ENCODE measurements at places on chromosomes 7 and 10.

- DNase-seq, result peak; percentile 20
Observed at GRCh38 chr10:103493916-103494877, 692 bp downstream of the NEURL1 start.

DNA sequence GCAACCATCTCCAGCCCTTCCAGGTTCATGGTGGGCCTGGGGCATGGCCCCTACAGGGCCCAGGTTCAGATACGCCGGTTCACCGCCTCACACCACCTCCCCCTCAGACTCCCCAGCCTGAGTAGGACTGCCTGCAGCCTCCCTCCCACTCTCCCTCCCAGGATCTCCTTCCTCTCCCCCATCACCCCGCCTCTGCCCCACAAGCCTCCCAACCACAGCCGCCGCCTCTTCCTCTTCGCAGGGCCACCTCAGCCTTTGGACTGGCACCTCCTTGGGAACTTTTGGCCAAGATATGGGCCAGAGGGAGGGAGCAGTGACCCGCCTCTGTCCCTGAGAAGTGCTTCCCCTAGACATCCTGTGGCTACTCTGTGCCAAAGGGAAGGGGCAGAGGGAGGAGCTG lies 9.3 kb downstream of the KCNIP2 start:
- no peak for DNase-seq

GRCh38 chr7:47730142-47730541 lies 148.2 kb upstream of the TNS3 start:
- no peak for DNase-seq

- DNase-seq, result no peak
Observed at GRCh38 chr10:113133497-113134115, 183.6 kb downstream of the TCF7L2 start.

GRCh38 chr10:111425459-111425858 lies 348.6 kb downstream of the ADRA2A start:
- no peak for DNase-seq

GRCh38 chr7:158827411-158828132 lies 1.7 kb downstream of the ESYT2 start:
- DNase-seq, result no peak

DNA sequence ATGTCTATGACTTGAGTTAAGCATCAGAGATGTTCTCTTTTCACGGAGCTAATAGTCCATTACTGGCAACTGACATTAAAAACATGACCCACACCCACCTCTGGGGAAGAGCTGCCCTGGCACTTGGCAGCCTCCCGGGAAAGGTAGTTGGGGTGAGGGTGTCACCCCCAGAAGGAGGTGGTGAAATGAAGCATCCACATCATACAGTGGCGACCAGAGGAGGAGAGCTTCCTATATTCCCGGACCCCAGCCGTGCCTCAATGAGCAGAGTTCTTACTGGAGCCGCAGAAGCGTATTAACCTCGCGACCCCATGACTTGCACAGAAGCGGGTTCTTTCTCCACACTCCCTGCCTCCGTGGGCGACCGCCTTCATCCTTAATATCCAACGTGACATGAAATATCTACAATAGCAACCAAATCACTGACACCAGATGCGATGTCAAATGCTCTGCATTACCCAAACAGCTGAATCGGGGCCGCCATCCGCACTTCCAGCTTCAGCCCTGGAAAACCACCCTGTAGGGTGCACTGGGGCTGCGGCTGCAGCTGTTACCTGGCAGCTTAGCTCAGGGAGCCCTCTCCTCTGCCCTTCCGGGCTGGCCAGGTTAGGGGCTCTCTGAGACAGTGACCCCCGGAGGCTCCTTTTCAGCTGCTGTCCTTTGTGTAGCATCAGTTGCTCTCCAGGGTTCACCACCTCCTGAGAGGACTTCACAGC lies 103.1 kb upstream of the PARD3 start:
- no peak for DNase-seq

DNA sequence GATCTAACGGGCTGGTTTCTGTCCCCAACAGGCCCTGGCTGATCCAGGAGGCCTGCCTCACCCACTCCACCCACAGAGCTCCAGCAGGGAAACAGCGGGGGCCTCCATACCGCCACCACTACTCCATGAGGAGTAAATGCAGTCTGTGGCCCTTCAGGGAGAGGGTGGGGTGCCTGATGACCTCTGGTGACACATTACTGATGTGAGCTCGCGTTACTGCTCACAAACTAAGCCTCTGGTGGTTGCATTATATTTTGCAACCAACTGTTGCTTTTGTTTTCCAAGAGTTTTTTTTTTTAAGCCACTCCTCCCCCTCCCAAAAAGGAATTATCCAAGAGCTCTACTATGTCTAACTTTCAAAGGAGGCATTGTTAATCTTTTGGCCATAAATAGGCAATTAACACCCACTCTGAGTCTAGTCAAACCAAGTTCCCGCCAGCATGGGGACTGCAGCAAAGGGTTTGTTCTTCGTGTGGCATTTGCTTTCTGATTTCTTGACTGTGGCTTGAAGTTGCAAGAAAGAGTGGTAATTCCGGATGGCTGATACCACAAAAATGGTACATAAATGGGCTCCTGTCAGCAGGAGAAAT lies 72.6 kb downstream of the FAM53B start:
- peak; percentile 29 for DNase-seq

- no peak for DNase-seq
Observed at GRCh38 chr10:88187472-88187871, 324.0 kb downstream of the PTEN start.

GRCh38 chr7:47508389-47509380 lies 73.2 kb downstream of the TNS3 start:
- no peak for DNase-seq

- no peak for DNase-seq
Observed at GRCh38 chr7:114422507-114423501, 8.2 kb downstream of the FOXP2 start.

GRCh38 chr10:121594076-121594475 lies 4.2 kb downstream of the FGFR2 start:
- DNase-seq, result no peak

DNA sequence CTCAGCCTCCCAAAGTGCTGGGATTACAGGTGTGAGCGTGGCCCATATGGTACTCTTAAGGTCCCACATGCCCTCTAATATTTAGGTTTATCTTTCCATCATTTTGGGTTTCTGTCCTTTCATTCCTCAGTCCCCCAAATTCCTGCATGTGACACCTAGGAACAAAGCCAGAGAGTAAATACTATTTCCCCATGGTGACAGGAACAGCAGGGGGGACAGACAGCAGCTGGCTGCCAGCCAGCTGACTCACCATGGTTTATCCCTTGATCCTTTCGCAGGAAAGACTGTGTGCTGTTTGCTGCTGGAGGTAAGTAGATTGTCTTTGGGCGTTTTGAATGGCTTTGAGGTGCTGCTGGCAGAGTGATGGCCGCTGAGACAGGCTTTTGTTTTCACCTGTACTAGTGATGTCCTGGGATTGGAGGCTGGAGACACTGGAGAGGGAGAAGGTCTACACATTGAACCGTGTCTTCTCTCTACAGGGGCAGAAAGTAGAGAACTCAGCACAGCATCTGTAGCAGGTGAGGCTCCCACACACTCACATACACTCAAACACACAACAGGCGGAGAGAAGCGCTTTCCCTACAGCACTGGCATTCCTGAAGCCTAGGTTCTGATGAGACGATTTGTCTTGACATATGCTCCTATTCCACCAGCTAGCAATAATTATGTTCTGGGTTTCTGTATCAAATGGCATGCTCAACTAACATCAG lies 83.7 kb upstream of the EFCAB10 start:
- no peak for DNase-seq

Data from stimulated activated CD4-positive, alpha-beta T cell treated with anti-CD3 and anti-CD28 coated beads, Interleukin-1b, Interleukin-23, amount 100 ng/mL, for 48 hours (primary cell).